ENCODE measurements at places on chromosomes 1 and 21.

- DNase-seq: no peak
Observed at GRCh38 chr1:33030575-33030974, 6.1 kb downstream of the AK2 start.

GRCh38 chr1:40711465-40712404 lies 20.2 kb downstream of the NFYC start:
- DNase-seq: no peak

GRCh38 chr1:216927633-216928032 lies 204.4 kb upstream of the ESRRG start:
- DNase-seq: no peak

DNA sequence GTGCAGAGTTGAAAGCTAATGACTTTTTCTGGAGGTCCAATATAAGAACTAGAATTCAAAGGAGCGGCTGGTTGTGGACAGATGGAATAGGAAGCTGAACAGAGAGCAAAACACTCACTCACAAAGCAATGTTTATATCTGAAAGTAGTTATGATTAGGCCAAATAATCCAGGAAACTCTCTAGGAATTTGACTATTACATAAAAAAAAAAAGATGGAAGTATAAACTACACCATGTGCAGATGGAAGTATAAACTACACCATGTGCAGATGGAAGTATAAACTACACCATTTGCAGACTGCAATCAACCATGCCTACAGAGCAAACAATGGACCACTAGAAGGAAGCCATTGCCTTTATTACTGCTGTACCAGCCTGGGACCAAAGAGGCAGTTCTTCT lies 771.1 kb downstream of the BRINP3 start:
- no peak for DNase-seq

GRCh38 chr1:43207229-43207853 lies 35.2 kb downstream of the CFAP57 start:
- DNase-seq: no peak

DNA sequence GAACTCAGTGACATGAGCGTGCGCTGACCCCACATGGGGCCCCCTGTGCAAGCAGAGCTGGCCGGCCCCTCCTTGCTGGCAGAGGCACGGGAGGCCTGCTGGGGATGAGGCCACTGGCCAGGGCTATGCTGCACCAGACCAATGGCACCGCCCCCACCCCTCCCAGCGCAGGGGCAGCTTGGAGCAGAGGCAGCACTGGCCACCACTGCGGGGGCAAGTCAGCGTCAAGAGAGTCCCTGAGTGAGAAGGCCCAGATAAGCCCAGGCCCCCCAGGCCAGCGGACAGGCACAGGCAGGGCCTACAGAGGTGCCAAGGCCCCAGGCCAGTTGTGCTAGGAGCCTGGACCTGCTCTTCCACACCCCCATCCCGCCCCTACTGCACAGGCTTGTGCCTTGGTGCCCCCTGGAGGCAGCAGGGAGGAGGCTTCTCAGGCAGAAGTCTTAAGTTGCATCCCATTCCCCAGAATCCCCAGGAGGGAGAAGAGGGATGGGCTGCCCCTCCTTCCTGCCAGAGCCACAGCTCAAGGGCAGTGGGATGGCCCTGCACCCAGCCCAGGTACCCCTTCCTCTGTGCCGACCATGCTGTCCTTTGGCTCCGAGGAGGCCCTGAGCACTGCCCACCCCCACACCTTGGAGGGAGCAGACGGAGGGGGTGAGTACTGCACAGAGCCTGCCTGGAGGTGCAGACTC lies 35.8 kb downstream of the EPHX1 start:
- DNase-seq: no peak

DNA sequence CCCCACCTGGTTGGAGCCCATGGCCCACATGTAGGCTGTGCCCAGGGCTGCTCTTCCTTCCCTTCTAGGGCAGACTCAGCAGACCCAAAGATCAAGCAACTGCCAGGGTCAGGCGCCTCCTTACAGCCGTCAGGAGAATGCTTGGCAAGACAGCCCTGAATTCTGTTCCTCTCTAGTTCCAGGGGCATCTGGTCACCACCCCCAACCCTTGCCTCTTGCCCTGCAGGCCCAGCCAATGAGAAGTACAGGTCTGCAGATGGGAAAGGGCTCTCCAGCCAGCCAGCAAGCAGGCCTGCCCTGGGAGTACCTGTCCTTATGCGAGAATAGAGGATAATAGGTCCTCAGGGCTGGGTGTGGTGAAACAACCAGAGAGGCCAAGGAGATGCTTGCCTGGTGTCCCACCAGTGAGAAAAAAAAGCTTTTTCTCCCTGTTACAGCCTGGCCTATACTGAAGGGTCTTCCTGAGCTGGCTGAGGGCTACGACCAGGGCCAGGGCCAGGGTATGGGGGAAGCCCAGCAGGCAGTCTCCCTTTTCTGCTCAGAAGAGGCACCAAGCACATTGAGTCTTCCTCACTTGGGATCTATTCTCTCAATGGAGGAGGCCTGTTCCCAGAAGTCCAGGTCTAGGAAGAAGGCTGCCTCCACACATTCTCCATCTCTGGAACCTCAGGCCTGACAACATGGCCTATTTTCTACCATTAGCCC lies 31.4 kb downstream of the NAV1 start:
- DNase-seq: no peak

- no peak for DNase-seq
Observed at GRCh38 chr1:107228704-107229371, 88.0 kb downstream of the NTNG1 start.

- no peak for DNase-seq
Observed at GRCh38 chr1:184352776-184353175, 34.1 kb upstream of the C1orf21 start.

- no peak for DNase-seq
Observed at GRCh38 chr1:221875004-221875330, 133.1 kb upstream of the DUSP10 start.

DNA sequence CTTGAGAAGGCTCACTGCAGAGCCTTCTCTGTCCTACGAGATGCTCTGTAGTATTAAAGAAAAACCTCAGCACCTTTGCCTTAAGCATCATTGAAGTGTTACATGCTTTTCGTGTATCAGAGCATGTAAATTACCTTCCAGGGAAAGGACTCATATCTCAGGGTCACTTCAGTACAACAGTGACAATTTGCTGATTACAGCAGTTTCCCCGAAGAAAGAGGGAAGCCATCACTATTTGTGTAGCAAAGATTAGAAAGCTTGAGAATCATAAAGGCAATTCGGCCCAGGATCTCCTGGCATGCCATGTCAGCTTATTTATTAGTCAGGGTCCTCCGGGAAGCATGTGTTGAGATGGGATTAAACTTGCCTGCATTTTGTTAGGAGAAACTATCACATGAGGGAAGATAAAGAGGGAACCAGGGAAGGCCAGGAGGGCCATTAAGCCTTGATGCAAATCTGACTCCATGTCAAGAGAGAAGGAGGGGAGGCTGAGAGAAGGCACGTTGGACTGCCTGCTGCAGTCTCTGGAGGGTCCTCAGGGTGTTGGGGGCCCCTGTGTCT lies 55.2 kb upstream of the KCNJ6 start:
- DNase-seq: no peak

DNA sequence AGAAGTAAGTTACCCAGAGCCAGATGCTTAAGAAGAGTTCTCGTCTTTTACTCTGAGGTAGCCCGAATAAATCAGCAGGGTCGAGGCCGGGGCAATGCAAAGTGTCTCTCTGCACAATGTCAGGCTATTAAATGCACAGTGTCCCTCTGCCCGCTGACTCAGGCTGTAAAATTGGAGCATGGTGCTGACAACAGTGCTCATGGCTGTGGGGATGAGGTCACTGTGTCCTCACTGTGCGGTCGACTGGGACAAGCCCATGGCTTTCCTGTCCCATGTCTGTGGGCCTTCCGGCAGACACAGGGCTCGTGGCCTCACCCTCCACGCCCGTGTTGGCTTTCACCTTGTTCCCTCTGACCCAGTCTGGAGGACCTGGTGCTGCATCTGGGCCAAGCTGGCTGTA lies 14.6 kb upstream of the SLC2A1 start:
- DNase-seq: no peak

- no peak for DNase-seq
Observed at GRCh38 chr1:176540428-176540827, 77.5 kb downstream of the PAPPA2 start.

GRCh38 chr1:82778612-82779011 lies 977.9 kb downstream of the ADGRL2 start:
- DNase-seq: no peak

GRCh38 chr1:1487701-1488100 lies 16.1 kb downstream of the ATAD3B start:
- no peak for DNase-seq

GRCh38 chr1:211066781-211067384 lies 67.1 kb downstream of the KCNH1 start:
- no peak for DNase-seq

- DNase-seq: no peak
Observed at GRCh38 chr1:216086678-216087077, 336.6 kb downstream of the USH2A start.

DNA sequence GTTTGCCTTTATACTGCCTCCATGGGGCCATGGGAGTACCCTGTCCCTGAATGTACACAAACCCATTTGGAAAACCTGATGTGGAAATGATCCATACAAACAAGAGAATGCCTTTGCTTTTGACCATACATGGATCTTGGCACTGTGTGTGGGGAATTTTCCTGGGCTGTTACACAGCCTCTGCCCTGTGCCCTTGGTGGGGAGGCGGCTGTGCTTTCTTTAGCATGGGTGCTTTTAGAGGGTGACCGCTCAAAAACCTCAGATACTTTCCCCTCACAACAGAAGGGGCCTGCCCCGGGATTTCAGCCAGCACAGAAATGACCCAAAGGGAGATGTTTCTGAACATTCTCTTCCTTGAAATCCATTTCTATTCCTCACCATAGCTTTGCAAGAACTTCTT lies 194.8 kb downstream of the LMO4 start:
- no peak for DNase-seq

- no peak for DNase-seq
Observed at GRCh38 chr1:59378621-59379370, 81.9 kb downstream of the FGGY start.

- DNase-seq: no peak
Observed at GRCh38 chr1:11898831-11899467, 27.3 kb downstream of the KIAA2013 start.

- no peak for DNase-seq
Observed at GRCh38 chr1:196777603-196778002, 3.0 kb downstream of the CFHR3 start.

GRCh38 chr21:26469789-26470188 lies 103.3 kb downstream of the CYYR1 start:
- DNase-seq: no peak

GRCh38 chr1:30526652-30527345 lies 196.6 kb downstream of the MATN1 start:
- DNase-seq: no peak

DNA sequence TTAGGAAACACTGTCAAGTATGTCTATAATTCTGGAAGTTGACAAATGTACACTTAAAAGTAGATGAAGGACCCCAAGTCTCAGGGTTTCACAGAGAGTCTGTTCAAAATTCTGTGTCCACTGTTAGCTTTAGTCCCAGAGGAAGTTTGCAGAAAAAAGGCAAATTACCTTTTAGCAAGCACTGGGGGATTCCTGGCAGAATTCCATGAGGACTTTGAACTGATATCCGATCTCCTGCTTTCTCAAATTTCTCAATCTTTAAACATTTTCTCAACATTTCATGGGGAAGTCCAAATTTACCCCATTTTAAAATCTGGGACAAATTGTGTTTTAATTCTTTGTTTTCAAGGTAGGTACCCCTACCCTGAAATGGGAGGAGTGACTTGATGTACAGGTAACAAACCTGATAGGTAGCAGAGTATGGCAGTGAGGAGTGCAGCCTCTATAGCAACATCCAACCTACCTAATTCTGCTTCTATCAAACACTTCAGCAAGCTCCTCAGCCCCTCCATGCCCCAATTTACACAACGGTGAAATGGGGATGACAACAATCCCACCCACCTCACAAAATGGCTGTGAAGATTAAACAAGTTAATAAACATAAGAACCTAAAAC lies 344.9 kb downstream of the OMA1 start:
- DNase-seq: no peak

GRCh38 chr1:71836904-71837303 lies 445.4 kb downstream of the NEGR1 start:
- no peak for DNase-seq

DNA sequence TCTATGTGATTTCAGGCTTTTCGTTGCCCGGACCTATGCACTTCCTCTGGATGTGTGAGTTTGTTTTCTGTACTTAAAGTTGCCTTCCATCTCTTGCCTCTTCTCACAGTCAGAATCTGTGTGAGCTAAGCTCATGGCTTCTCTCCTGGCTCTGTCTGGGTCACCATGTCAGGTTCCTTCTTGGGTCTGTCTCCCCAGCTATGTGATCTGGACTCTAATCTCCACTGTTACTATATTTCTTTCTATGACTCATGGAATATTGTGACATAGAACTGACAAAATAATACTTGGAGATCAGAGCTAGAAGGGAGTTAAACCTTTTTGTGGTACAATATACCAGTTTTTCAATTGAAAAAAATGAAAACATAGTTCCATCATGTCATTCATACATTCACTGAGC lies 172.7 kb upstream of the FGGY start:
- DNase-seq: no peak

DNA sequence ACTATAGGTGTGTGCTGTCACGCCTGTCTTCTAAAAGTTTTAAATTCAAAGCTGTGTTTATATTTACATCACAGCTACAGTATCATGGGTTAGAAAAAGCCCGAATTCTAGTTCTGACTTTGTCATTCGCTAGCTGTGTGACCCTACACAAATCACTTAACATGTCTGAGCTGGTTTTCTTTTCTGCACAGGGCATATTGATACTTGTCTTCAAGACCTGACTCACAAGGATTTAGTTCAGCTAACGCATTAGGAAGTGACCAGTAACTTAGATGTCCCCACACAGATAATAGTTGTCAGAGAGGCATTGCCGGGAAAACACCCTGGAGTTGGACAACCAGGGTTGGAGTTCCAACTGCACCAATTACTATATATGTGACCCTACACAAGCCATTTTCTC lies 25.9 kb downstream of the GIPC2 start:
- DNase-seq: no peak

- no peak for DNase-seq
Observed at GRCh38 chr1:54378157-54378873, 27.9 kb downstream of the SSBP3 start.

- no peak for DNase-seq
Observed at GRCh38 chr1:210525716-210526454, 197.2 kb downstream of the HHAT start.
